ENCODE measurements at places on chromosomes 7 and 10.

DNA sequence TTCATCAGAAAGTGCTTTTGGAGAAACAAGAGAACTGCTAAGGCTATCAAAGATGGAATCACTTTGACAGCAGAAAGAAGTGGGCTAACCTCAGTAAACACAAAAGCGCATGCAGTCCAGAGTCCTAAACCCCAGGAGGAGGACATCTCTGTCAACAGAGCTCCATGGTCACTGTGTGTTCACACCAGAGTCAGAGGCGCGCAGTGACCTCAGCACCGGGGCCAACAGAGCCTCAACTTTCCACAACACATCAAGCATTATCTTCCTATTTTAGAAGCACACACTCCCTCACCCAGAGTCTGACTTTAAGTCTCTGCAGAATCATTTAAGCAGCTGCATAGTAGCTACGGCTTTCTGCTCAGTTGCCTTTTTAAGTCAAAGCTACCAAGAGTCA is 195.3 kb downstream of the DIP2C start:
- no peak for DNase-seq

DNA sequence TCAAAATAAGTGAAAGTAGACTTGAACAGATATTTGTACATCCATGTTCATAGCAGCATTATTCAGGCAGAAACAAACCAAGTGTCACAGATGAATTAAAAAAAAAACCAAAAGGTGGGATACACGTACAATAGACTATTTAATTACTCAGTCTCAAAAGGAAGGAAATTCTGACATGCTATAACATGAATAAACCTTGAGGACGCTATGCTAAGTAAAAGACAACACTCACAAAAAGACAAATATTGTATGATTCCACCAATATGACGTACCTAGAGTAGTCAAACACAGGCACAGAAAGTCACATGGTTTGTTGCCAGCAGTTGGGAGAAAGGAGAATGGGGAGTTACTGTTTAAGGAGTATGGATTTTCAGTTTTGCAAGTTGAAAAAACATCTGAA is 18.0 kb upstream of the CFAP70 start:
- no peak for DNase-seq

DNA sequence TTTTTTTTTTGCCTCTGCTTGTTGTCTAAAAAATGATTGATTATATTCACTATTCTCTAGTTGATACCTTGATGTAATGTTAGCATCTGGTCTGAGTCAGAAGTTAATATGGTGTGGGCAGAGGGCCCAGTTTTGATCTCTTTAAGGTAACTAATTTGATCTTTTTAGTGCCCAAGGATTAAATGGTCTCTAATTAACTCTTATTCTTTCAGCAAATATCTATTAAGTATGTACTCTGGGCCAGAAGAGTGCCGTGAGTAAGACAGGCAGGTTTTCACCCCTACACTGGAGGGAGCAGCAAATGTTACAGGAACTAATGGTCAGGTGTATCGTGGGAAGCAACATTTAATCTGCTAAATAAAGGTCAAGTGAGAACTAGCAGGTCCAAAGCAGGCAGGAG is 144.6 kb upstream of the COL1A2 start:
- no peak for DNase-seq

DNA sequence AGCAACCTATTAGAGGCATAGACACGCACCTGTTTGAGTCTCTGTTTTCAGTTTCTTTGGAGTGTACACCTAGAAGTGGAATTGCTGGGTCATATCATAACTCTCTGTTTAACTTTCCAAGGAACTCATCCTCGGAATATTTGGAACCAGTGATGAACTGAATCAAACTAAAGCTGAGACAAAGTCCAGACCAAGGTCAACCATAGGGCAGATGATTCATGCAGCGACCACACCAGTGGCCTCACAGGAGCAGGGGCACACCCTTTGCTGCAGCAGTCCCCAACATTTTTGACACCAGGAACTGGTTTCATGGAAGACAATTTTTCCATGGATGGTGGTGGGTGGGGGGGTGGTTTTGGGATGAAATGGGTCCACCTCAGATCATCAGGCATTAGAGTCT is 4.9 kb upstream of the OPTN start:
- no peak for DNase-seq

GRCh38 chr10:110747609-110748464 is 103.7 kb downstream of the RBM20 start:
- no peak for DNase-seq

GRCh38 chr7:112182749-112183148 is 23.4 kb downstream of the DOCK4 start:
- DNase-seq, result peak; percentile 86

- no peak for DNase-seq
Measured at GRCh38 chr7:83794829-83795228, 145.9 kb upstream of the SEMA3E start.

DNA sequence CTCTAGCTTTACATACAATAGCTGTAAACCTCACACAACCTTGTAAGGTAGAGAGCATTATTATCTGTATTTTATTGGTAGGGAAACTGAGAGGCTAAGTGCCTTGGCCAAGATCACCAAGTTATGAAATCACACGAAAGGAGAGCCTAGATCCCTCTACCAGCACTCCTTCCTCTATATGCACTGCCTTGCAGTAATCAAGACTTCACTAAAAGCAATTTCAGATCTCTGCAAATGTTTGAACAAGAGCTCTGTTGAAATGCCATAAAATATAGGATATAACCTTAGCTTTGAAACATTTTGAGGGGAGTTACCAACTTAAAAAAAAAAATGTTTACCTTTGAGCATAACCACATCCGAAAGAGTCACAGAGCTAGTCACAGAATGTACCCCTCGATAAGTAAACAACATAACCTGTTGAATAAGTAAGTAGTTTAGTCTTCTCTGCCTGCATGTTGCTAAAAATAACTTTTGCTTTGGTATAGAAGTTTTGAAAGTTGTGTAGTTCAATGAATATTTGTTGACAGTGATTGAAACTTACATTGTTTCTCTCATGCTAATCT is 709.4 kb downstream of the AUTS2 start:
- no peak for DNase-seq

GRCh38 chr7:20952916-20953315 is 166.2 kb upstream of the SP8 start:
- no peak for DNase-seq

DNA sequence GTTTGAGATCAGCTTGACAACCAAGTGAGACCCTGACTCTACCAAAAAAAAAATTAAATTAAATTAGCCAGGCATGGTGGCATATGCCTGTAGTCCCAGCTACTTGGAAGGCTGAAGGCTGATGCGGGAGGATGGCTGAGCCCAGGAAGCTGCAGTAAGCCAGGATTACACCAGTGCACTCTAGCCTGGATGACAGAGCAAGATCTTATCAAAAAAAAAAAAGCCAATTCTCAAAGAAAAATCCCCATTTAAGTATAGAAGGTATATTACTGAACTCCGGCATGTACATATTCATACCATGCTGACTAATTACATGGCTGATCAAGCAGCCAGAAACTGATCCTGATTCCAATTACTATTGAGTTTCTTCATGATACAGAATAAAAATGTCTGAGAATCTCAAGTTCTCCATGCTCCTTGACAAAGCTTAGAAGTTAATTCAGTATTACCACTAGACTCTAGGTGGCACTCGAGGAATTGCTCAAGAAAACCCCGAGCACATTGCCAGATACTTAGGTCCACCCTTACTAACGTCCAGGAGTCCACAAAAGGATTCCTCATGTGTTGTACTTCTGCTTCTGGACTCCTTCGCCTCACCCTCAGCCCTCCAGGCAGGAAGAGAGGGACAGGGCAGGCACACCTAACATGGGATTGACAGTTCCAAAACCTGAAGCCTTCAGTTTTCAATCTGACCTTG is 148.9 kb downstream of the PARD3 start:
- no peak for DNase-seq

DNA sequence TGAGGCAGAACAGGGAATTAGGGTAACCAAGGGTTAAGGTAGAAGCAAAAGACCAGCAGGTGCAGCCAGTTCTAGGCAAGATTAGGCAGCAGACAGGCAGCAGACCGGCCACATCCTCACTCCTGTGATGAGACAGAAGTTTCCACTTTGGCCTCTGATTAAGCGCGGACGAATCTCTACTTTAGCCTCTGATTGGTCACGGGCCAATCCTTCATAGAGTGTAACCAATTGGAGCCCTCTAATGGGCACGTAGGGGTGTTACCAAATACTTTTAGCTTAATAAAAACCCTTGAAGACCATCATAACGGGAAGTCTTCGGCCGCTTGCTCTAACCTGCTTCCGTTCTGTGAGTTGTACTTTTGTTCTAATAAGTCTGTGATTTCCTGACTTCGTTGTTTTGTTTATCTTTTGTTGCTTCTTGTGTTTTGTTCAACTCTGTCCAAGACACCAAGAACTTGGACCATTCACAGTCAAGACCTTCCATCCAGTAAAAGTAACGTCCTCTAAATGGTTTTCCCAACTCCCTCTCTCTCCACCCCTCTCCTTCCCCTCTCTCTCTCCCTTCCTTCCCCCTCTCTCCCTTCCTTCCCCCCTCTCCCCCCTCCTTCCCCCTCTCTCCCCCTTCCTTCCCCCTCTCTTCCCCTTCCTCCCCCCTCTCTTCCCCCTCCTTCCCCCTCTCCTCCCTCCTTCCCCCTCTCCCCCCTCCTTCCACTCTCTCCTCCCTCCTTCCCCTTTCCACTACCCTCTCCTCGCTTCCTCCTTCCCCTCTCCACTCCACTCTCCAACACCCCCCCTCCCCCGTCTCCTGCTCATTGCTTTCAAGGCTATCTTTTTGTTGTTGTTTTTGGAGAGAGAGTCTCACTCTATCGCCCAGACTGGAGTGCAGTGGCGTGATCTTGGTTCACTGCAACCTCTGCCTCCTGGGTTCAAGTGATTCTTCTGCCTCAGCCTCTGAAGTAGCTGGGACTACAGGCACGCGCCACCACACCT is 13.2 kb upstream of the MALSU1 start:
- no peak for DNase-seq

GRCh38 chr7:156173346-156173745 is 361.1 kb upstream of the SHH start:
- DNase-seq, result peak; percentile 60

GRCh38 chr7:140310337-140311002 is 87.9 kb downstream of the SLC37A3 start:
- DNase-seq, result no peak

DNA sequence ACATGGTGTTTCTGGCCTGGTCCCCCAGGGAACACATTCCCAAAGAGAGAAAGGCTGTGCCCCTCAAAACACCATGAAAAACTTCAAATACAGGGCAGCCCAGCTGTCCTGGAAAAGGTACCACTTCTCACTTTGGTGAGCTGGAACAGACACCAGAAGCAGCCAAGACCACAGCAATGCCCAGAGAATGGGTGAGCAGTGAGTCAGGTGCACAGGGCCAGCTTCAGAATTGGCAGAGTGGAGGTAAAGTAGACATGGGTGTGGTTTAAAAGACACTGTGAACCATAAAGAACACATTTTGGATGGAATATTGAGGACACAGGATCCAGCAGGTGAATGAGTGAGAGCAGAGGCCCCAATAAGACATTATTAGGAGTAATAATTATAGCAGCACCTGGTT is 51.3 kb downstream of the FAM13C start:
- no peak for DNase-seq

DNA sequence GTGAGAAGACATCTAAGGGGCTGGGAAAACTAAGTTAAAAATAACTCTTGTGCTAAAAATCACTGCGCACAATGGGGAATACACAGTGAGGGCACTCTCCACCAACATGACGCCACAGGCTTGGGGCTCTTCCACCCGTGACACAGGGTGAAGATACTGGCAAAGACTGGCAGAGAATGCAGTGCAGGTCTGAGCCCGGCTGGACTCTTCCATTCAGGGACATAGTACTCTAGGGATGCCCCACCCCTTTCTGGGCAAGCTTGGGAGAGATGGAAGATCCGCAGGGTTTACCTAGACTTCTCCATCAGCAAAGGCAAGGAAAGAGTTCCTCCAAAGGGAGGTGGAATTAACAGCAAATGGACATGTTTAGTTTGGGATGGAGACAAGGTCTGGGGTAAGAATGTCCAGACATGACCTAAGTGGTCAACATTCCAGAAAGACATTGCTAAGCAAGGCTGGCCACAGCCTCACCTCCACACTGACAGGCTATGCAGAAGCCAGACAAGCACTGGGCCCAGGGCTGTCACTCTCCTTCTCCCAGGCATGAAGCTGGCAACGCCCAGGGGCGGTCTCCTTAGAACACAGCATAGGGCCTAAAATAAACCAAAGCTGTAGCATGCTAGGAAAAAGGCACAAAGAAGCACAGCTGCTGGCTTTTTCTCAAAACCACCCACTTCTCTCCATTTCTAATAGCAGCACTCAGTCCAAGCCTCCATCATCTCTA is 28.1 kb downstream of the XPNPEP1 start:
- DNase-seq, result peak; percentile 91

DNA sequence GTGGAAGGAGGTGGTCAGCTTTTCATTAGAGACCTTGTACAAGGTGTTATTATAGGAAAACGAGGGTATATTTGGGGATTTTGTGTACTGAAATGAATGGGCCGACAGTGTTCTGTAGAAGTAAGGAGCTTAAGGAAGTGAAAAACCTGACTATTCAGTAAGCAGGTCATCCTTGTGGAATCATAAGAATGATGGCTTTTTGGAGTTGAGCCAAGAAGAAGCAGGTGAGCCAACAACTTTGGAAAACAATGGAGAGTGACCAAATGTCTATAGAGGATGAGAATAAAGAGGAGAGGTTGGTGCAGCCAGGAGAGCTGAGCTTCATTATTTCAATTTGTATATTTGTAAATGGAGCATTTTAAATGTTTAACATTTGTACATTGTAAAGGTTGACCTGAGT is 595.7 kb downstream of the CCSER2 start:
- no peak for DNase-seq

- DNase-seq, result no peak
Measured at GRCh38 chr7:55770778-55771177, 91.8 kb downstream of the SEPTIN14 start.

- DNase-seq, result no peak
Measured at GRCh38 chr7:82481499-82482097, 38.0 kb upstream of the CACNA2D1 start.

GRCh38 chr10:99611326-99611725 is 8.9 kb downstream of the SLC25A28 start:
- DNase-seq, result no peak

DNA sequence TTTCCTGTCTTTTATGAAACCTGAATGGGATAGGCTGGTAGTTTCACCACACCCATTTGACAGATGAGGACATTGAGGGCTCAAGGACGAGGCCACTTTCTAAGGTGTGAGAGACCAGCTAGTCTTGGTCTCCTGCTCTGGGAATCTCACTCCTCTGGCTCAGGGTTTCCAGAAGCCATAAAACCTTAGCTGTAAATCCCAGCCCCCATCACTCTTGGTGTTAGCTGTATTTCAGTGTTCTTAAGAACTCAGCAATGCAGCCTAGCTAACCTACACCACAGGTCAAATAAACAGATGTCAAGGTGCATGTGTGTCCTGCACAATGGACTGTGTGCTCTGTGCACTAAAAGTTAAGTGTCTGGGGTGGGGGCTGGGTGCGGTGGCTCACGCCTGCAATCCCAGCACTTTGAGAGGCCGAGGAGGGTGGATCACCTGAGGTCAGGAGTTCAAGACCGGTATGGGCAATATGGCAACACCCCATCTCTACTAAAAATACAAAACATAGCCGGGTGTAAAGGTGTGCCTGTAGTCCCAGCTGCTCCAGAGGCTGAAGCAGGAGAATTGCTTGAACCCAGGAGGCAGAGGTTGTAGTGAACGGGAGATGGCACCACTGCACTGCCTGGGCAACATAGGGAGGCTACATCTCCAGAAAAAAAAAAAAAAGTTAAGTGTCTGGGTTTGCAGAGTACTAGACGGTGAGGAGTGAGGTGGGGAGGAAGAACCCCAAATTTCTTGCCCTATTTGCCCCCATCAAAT is 567 bp upstream of the EPO start:
- DNase-seq, result no peak
